ENCODE measurements at places on chromosomes 2 and 18.
A peak's percentile ranks its signal among the peaks of the same experiment; 100 is the strongest.

DNA sequence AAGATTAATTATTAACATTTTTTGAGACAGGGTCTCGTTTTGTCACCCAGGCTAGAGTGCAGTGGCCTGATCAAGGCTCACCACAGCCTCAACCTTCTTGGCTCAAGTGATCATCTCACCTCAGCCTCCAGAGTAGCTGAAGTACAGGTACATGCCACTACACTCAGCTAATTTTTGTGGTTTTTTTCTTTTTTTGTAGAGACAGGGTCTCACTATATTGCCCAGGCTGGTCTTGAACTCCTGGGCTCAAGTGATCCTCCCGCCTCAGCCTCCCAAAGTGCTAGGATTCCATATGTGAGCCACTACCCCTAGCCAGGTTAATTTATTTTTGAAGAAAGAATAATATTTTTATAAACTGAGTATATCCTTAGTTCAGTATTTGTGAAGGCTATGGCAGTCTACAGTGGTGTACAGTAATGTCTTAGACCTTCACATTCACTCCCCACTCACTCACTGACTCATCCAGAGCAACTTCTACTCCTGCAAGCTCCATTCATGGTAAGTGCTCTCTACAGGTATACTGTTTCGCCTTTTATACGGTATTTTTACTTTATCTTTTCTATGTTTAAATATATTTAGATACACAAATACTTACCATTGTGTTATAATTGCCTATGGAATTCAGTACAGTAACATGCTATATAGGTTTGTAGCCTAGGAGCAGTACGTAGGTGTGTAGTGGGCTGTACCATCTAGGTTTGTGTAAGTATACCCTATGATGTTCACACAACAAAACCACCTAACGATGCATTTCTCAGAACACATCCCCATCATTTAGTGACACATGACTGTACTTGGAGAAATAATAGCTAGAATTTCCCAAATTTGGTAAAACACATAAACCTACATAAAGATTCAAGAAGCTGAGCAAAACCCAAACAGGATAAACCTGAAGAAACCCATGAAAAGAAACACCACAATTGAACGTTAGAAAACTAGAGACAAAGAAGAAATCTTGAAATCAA, 38.6 kb downstream of the MGAT4A start:
- no peak overlapping the region for H3K27ac ChIP-seq
- H3K4me3 ChIP-seq: no peak overlapping the region
- no peak for DNase-seq
- H3K36me3 ChIP-seq: no peaks in the 10 kb centered on the region
- H3K27me3 ChIP-seq: no peaks in the 10 kb centered on the region

- H3K36me3 ChIP-seq: no peaks in the 10 kb centered on the region
- no peak for DNase-seq
- H3K27me3 ChIP-seq: no peaks in the 10 kb centered on the region
Measured at GRCh38 chr2:147247749-147248148, 597.1 kb upstream of the ACVR2A start.

DNA sequence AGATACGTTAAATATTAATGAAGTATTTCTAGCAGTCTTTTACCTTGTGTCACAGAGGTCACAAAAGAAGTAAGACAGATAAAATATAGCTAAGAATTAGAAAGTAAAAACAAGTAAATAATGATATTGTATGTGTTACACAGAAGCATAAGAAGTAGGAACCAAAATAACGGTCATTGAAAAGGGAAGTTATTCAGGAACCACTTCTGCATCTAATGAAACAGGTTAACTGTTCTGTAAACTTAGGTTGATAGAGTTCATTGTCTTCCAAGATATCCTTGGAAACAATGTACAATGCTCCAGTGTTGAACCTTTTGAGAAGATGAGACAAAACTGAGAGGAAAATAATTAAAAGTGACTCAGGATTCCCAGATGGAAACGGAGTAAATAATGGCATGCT, 57.1 kb upstream of the CD302 start:
- no peaks in the 10 kb centered on the region for H3K4me1 ChIP-seq
- H3K36me3 ChIP-seq: no peaks in the 10 kb centered on the region
- no peak overlapping the region for H3K27ac ChIP-seq
- no peaks in the 10 kb centered on the region for H3K27me3 ChIP-seq

- no peak overlapping the region for H3K27ac ChIP-seq
- no peaks in the 10 kb centered on the region for H3K27me3 ChIP-seq
- H3K36me3 ChIP-seq: no peaks in the 10 kb centered on the region
- DNase-seq: no peak
- no peaks in the 10 kb centered on the region for H3K4me1 ChIP-seq
- H3K4me3 ChIP-seq: no peak overlapping the region
Measured at GRCh38 chr2:59413751-59414570, 1139.5 kb downstream of the BCL11A start.

GRCh38 chr18:79026491-79026890, 42.7 kb upstream of the ATP9B start:
- H3K4me1 ChIP-seq: no peaks in the 10 kb centered on the region
- H3K36me3 ChIP-seq: no peaks in the 10 kb centered on the region
- no peak overlapping the region for H3K4me3 ChIP-seq

GRCh38 chr18:72700961-72701710, 157.0 kb upstream of the CBLN2 start:
- no peaks in the 10 kb centered on the region for H3K4me1 ChIP-seq
- H3K27me3 ChIP-seq: no peaks in the 10 kb centered on the region
- no peak overlapping the region for H3K27ac ChIP-seq
- no peak overlapping the region for H3K4me3 ChIP-seq
- no peaks in the 10 kb centered on the region for H3K36me3 ChIP-seq

GRCh38 chr2:112959109-112959812, 18.5 kb upstream of the IL36G start:
- H3K36me3 ChIP-seq: no peaks in the 10 kb centered on the region
- DNase-seq: no peak
- no peak overlapping the region for H3K4me3 ChIP-seq
- no peaks in the 10 kb centered on the region for H3K4me1 ChIP-seq
- no peaks in the 10 kb centered on the region for H3K27me3 ChIP-seq

DNA sequence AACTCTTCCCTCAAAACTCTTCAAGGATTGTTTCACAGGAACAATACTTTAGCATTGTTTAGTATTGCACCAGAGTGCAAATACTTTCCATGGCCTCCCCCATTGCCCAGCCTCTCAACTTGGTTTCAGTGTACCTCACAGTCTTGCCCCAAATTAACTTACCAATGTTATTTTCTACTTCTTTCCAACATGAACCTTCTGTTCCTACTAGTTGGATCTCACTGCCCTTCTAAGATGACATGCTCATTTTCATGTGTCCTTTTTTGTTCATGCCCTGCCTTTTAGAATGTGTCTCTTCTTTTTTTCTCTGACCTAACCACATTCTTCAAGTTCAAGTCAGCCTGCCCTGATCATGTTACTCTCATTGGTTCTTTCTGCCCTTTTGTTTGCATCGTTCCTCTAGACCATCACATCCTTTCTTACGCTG, 4.1 kb downstream of the SPATS2L start:
- H3K27ac ChIP-seq: no peak overlapping the region
- H3K4me3 ChIP-seq: no peak overlapping the region
- no peaks in the 10 kb centered on the region for H3K27me3 ChIP-seq

GRCh38 chr18:11981192-11981542, at the start of gene IMPA2:
Gene IMPA2 (plus strand): TSS chr18:11981507. CDS start chr18:11981670, 163 bp downstream.
- H3K27me3 ChIP-seq: no peaks in the 10 kb centered on the region
- peaks cover 29% of the 10 kb centered on the region for H3K4me1 ChIP-seq
- H3K36me3 ChIP-seq: no peaks in the 10 kb centered on the region
- peak within 1 kb of the TSS; percentile 89 for H3K4me3 ChIP-seq
- DNase-seq: no peak
- peak within 1 kb of the TSS; percentile 99 for H3K27ac ChIP-seq

DNA sequence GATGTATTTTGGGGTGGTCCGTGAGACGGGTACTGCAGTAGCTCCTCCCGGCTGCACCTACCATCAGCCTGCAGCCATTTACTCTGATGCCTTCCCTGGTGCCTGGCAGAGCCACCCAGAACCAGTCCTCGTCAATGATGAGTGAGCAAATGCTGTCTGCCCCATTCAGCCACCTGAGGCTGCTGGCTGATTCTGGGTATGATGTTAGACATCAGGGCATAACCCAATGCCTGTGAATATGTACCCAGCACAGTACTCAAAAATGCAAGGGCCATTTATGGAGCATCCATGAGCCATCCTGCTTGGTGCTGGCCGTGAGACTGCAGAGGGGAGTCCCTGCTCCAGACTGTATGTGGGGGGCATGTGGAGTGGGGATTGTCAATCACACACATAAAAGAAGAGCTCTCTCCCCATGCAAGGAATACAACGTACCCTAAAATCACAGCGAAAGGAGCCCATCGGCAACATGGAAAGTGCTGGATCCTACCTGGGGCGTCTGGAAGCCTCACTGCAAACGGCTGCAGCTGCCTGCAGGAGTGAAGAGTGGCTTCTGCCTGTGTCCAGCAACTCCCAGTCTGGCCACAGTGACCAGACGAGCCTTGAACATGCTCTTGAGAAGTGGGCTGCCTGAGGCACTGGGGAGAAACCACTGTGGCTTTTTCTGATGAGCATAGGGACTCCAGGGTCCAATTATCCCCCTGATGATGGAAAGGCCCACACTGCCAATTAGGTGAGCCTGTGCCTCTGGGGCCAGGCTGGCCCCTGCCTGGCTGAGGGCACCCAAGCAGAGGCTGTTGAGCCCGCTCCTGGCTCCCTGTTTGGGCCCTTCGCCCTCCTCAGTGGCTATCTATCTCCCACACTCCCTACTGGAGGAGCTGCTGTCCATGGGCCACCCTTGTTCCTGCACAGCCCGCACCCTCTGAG, 2.4 kb upstream of the OR6B2 start:
- no peak overlapping the region for H3K4me3 ChIP-seq

DNA sequence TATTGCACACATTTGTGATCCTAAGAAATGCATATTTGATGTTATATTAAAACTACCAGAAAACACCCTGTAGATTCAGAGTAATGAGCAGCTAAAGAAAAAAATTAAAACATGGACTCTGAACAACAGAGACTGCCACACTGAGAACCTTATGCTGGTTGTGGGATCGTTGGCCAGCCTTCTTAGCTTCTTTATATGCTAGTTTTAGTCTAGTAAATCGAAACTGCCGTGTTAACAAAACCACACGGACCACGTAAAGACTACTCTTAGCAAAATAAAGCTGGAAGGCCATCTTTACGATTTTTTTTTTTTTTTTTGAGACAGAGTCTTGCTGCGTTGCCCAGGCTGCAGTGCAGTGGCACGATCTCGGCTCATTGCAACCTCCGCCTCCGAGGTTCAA, 22.8 kb downstream of the PER2 start:
- no peaks in the 10 kb centered on the region for H3K27me3 ChIP-seq
- H3K4me3 ChIP-seq: no peak overlapping the region
- peaks cover 12% of the 10 kb centered on the region for H3K36me3 ChIP-seq
- peaks cover 24% of the 10 kb centered on the region for H3K4me1 ChIP-seq
- H3K27ac ChIP-seq: no peak overlapping the region

DNA sequence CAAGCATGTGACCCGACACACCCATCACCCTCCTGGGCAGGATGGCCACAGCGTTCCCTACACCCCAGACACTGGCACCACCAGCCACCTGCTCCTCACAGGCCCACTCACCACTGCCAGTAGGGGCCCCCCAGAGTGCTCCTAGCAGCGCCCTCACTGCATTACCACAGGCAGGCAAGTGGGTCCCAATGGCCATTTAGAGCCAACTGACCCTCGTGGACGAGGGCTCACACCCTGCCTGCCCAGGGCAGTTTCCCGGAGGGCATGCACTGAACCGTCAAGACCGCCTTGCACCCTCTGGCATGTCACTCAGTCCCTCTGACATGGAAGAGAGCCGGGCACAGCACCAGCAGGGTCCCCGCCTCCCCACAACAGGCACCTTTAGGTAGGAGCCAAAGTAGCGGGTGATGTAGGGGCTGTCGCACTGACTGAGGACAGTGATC, 7.3 kb downstream of the STK25 start:
- no peak overlapping the region for H3K27ac ChIP-seq
- DNase-seq: no peak
- peaks cover 26% of the 10 kb centered on the region for H3K4me1 ChIP-seq
- H3K27me3 ChIP-seq: no peaks in the 10 kb centered on the region
- H3K36me3 ChIP-seq: no peaks in the 10 kb centered on the region
- no peak overlapping the region for H3K4me3 ChIP-seq

DNA sequence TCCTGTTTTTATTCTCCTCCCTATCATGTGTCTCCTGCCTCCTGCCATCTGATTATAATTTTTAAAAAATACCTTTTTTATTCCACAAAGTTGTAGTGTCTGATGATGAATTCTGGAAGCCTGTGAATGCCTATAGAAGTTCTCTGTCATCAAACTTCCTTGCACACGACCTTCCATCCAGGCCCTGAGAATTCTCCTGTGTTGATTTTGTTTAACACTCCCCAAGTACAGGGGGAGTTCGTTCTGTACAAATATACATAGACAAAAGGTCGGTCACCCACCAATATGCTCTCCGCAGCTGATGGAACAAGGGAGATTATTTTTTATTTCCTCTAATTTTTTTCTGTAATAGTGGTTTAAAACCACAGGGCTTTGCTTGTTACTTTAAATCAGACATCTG, 232.5 kb downstream of the PIEZO2 start:
- H3K27ac ChIP-seq: no peak overlapping the region
- H3K4me1 ChIP-seq: no peaks in the 10 kb centered on the region
- DNase-seq: no peak
- no peaks in the 10 kb centered on the region for H3K27me3 ChIP-seq
- H3K4me3 ChIP-seq: no peak overlapping the region

DNA sequence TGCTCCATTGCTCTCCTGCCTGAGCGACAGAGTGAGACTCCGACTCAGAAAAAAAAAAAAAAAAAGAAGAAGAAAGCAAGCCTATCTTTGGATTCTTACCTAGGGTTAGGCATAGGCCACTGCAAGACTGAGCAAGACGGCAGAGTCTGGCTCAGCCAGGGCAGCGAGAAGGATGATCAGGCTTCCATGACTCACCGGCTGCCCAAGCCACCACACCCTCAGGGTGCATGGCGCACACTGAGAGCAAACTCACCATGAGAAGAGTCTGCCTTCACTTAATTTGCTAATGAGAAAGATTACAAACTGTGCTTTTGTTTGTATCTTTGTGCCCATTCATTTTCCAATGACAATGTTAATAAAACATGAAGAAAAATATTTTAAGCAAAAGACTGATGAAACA, 8.2 kb downstream of the FAM110C start:
- peaks cover 46% of the 10 kb centered on the region for H3K4me1 ChIP-seq
- H3K27ac ChIP-seq: no peak overlapping the region
- DNase-seq: no peak

GRCh38 chr2:191151331-191151730, 537 bp upstream of the STAT4 start:
- no peaks in the 10 kb centered on the region for H3K36me3 ChIP-seq
- H3K4me3 ChIP-seq: no peak overlapping the region
- H3K27ac ChIP-seq: peak overlapping the region; percentile 79
- peaks cover 6% of the 10 kb centered on the region for H3K4me1 ChIP-seq
- no peaks in the 10 kb centered on the region for H3K27me3 ChIP-seq
- no peak for DNase-seq

- no peak overlapping the region for H3K27ac ChIP-seq
- H3K27me3 ChIP-seq: no peaks in the 10 kb centered on the region
- no peaks in the 10 kb centered on the region for H3K4me1 ChIP-seq
- no peaks in the 10 kb centered on the region for H3K36me3 ChIP-seq
- peak; percentile 2 for DNase-seq
Measured at GRCh38 chr2:72991439-72991725, 74.1 kb downstream of the EMX1 start.

- H3K27ac ChIP-seq: no peak overlapping the region
- H3K27me3 ChIP-seq: no peaks in the 10 kb centered on the region
- no peaks in the 10 kb centered on the region for H3K4me1 ChIP-seq
Measured at GRCh38 chr2:159882130-159882745, 84.2 kb upstream of the CD302 start.

Data from transverse colon (tissue), 4 donors.